NCI-H748 treated with DMSO at 0.1 percent for 48 hours (cell line): ENCODE measurements at places on chromosomes 1 and 21.

DNA sequence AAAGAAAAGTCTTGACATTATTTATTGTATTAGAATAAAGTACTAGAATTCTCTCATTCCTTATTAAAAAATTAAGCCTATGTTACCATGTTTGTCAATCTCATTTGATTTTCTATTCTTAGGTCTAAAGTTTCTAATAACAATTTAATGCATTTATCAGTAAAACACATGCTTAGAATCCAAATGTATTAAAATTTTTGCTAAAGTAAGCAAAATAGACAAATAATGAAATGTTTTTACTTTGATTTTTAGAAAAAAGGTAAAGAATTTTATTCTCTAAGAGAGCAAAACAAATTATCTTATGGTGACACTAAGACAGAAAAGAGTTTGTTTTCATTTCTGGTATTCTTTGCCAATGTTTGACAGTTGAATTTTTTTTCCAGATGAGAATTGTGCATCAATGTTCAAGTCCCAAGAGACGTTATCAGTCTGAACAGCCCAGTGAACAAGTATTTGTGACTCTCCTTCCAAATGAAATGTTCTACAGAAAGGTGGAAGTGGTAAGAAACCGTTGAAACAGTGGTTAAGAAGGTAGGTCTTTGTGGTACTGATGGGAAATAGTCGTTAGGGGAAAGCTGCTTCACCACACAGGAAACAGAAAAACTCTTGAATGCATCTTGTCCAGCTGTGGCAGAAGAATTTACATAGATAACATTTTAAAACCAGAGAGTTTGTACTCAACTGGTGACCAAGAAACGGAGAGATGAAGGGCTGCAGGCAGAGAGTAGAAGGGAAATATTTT lies 402.5 kb downstream of the PTPRC start:
- no peak for DNase-seq

- DNase-seq, result no peak
Measured at GRCh38 chr1:3471356-3472087, 17.1 kb downstream of the ARHGEF16 start.

DNA sequence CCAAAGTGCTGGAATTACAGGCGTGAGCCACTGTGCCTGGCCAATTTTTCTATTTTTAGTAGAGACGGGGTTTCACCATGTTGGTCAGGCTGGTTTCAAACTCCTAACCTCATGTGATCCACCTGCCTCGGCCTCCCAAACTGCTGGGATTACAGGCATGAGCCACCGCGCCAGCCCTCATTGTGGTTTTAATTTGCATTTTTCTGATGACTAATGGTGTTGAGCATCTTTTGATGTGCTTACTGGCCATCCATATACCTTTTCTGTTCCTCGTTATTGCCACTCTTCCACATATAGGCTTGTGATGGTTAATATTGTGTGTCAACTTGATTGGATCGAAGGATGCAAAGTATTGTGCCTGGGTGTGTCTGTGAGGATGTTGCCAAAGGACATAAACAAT lies 17.4 kb upstream of the ENAH start:
- no peak for DNase-seq

GRCh38 chr1:2840036-2840809 lies 38.7 kb upstream of the TTC34 start:
- DNase-seq, result no peak

DNA sequence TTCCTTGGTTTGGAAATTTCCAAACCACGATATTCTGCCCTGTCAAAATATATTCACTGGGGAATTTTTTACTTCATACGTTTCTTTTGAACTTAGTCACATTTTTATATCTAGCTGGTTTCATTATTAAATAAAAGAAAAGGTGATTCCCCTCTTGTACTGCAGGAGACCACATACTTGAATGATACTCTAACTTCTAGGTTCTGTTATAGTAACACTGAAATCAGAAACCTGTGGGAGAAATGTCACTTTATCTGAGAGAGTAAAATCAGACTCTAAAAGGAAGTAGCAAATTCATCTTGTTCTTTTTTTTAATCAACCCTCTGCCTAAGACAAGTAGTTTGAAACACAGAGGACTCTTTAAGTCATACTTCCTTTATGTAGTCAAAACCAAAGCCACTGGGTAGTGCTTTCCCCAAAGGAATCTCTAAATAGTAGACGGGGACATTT lies 34.4 kb downstream of the MRPL39 start:
- DNase-seq, result no peak

DNA sequence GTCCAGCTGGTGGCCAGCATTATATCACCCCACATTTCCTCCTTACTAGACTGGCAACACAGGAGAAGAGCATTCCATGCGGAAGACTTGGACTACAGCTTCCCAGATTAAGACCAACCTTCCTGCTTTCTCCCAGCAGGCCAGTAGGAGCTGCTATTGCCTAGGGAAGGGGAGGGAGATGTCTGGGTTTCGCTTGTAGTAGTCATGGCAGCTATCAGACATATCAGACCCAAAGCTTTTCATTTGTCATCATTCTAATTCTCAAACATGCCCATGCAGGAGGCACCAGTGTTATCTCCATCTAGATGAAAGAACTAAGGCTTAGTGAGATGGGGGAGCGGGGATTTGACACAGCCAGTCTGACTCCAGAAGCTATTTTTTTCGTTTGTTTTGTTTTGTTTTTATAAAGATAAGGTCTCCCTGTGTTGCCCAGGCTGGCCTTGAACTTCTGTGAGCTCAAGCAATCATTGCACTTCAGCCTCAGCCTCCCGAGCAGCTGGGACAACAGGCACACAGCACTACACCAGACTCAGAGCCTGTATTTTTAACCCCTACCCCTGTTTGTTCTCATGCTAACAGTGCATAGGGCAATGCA lies 4.5 kb downstream of the PLA2G2A start:
- peak; percentile 28 for DNase-seq

DNA sequence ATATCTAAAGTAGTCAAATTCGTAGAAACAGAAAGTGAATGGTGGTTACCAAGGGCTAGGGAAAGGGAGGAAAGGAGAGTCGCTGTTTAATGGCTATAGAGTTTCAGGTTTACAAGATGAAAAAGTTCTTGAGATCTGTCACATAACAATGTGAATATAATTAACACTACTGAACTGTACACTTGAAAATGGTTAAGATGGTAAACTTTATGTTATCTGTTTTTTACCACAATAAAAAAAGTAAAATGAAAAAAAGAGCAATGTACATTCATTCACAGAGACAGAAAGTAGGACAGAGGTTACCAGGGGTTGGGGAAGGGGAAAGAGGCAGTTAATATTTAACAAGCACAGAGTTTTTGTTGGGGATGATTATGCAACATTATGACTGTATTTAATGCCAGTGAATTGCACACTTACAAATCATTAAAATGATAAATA lies 53.3 kb upstream of the SEC16B start:
- no peak for DNase-seq

- no peak for DNase-seq
Measured at GRCh38 chr1:244757091-244757939, 78.1 kb upstream of the COX20 start.
